ENCODE measurements at places on chromosomes 6 and 20. TPM values are rescaled to one million over a fixed set of nuclear protein-coding genes. Genes with fewer than 3 reads are reported as not detected.

Gene KCNQ5
- 10.1 TPM for total RNA-seq

- H3K4me1 ChIP-seq: peaks cover 11% of the 10 kb centered on the region
- H3K36me3 ChIP-seq: peaks cover 8% of the 10 kb centered on the region
- peak; percentile 36 for DNase-seq
- H3K27me3 ChIP-seq: peaks cover 37% of the 10 kb centered on the region
- peak overlapping the region; percentile 69 for H3K4me3 ChIP-seq
These were observed 593 bp downstream of the MMP24 start for GRCh38 chr20:35226884-35227681.

- H3K36me3 ChIP-seq: peaks cover 27% of the 10 kb centered on the region
- peaks cover 14% of the 10 kb centered on the region for H3K4me1 ChIP-seq
- no peak overlapping the region for H3K27ac ChIP-seq
- no peaks in the 10 kb centered on the region for H3K27me3 ChIP-seq
- DNase-seq: no peak
- peak overlapping the region; percentile 28 for H3K4me3 ChIP-seq
These were observed 144.9 kb downstream of the WDR27 start for GRCh38 chr6:169556758-169557548.

Gene ZNF391
- 5.9 TPM for total RNA-seq

All from activated B cell treated with CpG ODN at 0.5 μM for 24 hours (primary cell).